Hepatocyte (in vitro differentiated cells): ENCODE measurements at places on chromosomes 5 and 9. TPM values are rescaled to one million over a fixed set of nuclear protein-coding genes. Genes with fewer than 3 reads are reported as not detected.

RECK gene
- 11.2 and 15.3 TPM in 2 replicates for total RNA-seq

OLFML2A gene
- 2.6 and 3.4 TPM in 2 replicates for total RNA-seq

SCAMP1 gene
- 39.9 and 47.6 TPM in 2 replicates for total RNA-seq

SOHLH1 gene
- total RNA-seq: not detected in 2 replicates

GRCh38 chr5:9716838-9717281, 86.7 kb upstream of the TAS2R1 start:
- no peaks in the 10 kb centered on the region for H3K27me3 ChIP-seq
- DNase-seq: no peak
- no peaks in the 10 kb centered on the region for H3K36me3 ChIP-seq
- no peak overlapping the region for H3K27ac ChIP-seq

GFPT2 gene
- total RNA-seq: 15.9 and 25.0 TPM in 2 replicates
